ENCODE measurements at places on chromosomes 11 and 22. TPM values are rescaled to one million over a fixed set of nuclear protein-coding genes. Genes with fewer than 3 reads are reported as not detected.
A peak's percentile ranks its signal among the peaks of the same experiment; 100 is the strongest.

The OR52E8 gene
- not detected for total RNA-seq

The OR2D2 gene
- total RNA-seq: not detected

The ANGPTL5 gene
- total RNA-seq: 0.77 TPM

The FAM83F gene
- total RNA-seq: 6.6 TPM

The PAMR1 gene
- 7.0 TPM for total RNA-seq

The TYR gene
- total RNA-seq: not detected

The GRK3 gene
- 3.6 TPM for total RNA-seq

The BRSK2 gene
- 0.21 TPM for total RNA-seq

The TBCEL gene
- 26.7 TPM for total RNA-seq

The CNIH2 gene
- total RNA-seq: not detected

DNA sequence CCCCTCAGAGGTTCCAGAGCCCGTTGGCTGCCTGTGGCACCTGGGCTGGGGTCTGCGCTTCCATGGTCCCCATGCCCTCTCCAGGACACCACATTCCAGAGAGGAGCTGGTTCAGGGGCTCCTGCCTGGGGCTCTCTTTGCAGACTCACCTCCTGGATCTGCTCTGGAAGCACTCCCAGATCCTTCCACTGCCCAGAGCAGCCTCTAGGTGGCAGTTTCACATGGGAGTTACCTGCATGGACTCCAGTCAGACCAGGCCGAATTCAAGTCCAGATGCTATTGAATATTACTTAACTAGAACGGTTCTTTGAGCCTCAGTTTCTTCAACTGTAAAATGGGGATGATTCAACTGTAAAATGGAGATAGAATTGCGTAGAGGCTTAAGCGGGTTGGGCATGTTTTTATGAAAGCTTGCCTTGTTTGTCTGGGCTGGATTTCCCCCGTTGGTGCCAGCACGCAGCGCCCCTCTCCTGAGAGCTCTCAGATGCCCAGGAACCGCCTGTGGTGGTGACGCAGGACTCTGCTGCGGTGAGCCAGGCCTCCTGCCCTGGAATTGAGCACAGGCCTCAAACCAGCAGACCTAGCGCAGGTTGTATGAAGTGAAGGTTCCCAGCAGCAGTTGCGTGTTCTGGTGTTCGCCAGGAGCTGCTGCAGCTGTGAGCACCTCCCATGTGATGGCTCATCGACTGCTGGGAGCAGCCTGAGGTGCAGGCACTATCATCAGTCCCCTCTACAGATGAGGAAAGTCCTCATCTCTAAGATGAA is 44.2 kb downstream of the LMO1 start:
- no peak overlapping the region for H3K27ac ChIP-seq
- DNase-seq: peak; percentile 47
- H3K4me1 ChIP-seq: no peaks in the 10 kb centered on the region
- no peak overlapping the region for H3K4me3 ChIP-seq
- no peaks in the 10 kb centered on the region for H3K36me3 ChIP-seq
- H3K27me3 ChIP-seq: no peaks in the 10 kb centered on the region

- H3K27me3 ChIP-seq: no peaks in the 10 kb centered on the region
- H3K4me3 ChIP-seq: no peak overlapping the region
- peak; percentile 25 for DNase-seq
- no peak overlapping the region for H3K27ac ChIP-seq
- peaks cover 8% of the 10 kb centered on the region for H3K4me1 ChIP-seq
- no peaks in the 10 kb centered on the region for H3K36me3 ChIP-seq
Measured at GRCh38 chr22:39351689-39352214, 2.0 kb downstream of the SYNGR1 start.

DNA sequence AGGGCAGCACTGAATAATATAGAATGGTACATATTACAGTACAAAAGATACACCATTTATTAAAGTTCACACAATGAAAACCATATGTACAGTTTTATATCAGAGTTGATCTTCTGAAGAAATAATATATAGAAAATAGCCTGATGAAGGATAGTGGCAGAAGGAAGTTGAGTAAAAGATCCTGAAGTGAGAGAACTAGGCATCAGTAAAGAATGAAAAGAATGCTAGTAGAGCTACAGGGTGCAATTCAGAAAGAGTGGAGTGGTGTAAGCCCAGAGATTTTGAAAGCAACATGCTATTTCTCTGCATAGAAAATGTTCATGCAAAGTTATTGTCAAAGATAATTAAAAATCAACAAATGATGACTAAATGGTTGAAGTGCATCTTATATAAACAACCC is 1552.7 kb upstream of the TENM4 start:
- no peaks in the 10 kb centered on the region for H3K36me3 ChIP-seq
- no peaks in the 10 kb centered on the region for H3K27me3 ChIP-seq
- no peak overlapping the region for H3K4me3 ChIP-seq
- no peaks in the 10 kb centered on the region for H3K4me1 ChIP-seq
- H3K27ac ChIP-seq: no peak overlapping the region
- DNase-seq: no peak

GRCh38 chr11:19234231-19234817 is 6.4 kb downstream of the E2F8 start:
- peak overlapping the region; percentile 4 for H3K27ac ChIP-seq
- H3K27me3 ChIP-seq: no peaks in the 10 kb centered on the region
- H3K36me3 ChIP-seq: peaks cover 8% of the 10 kb centered on the region
- DNase-seq: no peak
- H3K4me1 ChIP-seq: peaks cover 20% of the 10 kb centered on the region

GRCh38 chr22:25383278-25383820 is 163.9 kb downstream of the CRYBB2 start:
- DNase-seq: no peak
- H3K27me3 ChIP-seq: no peaks in the 10 kb centered on the region
- no peak overlapping the region for H3K4me3 ChIP-seq
- no peak overlapping the region for H3K27ac ChIP-seq
- H3K4me1 ChIP-seq: peaks cover 20% of the 10 kb centered on the region
- H3K36me3 ChIP-seq: no peaks in the 10 kb centered on the region

DNA sequence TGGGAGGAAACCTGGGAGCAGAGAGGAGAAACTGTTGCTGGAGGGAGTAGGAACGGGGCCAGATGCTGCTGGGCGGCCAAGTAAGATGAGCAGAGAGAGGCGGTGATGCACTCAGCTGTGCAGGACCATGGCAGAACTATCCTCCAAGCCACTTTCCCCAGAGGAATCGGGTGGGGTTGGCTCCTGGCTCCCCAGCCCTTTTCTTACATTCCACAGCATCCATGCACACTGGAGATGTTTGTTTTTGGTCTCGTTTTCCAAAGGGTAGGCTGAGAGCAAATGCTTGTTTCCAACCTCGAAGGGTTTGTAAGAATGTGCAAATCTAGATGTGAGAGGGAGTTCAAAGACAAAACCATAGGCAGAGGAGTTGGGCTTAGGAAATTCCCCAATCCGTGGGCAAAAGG is 73.2 kb downstream of the DBX1 start:
- H3K4me3 ChIP-seq: no peak overlapping the region
- H3K27me3 ChIP-seq: no peaks in the 10 kb centered on the region
- no peak for DNase-seq
- H3K4me1 ChIP-seq: no peaks in the 10 kb centered on the region

DNA sequence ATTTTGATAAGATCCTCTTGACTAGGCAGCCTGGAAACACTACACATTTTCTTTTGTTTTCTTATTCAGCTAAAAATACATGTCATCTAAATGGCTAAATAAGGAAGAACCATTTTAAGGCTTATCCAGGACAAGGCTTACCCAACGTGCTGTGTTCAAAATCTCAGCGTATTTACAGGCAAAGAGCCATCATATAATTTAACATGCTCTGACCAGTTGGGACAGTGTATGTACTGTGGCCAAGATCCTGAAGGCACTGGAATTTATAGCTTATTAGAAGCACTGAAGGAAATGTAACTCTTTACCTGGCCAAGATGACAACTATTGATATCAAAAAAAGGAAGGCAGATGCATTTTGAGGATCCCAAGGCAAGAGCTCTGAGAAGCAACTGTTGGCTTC is 71.1 kb downstream of the PPFIBP2 start:
- DNase-seq: no peak
- H3K27ac ChIP-seq: no peak overlapping the region
- no peaks in the 10 kb centered on the region for H3K36me3 ChIP-seq
- no peak overlapping the region for H3K4me3 ChIP-seq
- no peaks in the 10 kb centered on the region for H3K27me3 ChIP-seq
- H3K4me1 ChIP-seq: peaks cover 2% of the 10 kb centered on the region

DNA sequence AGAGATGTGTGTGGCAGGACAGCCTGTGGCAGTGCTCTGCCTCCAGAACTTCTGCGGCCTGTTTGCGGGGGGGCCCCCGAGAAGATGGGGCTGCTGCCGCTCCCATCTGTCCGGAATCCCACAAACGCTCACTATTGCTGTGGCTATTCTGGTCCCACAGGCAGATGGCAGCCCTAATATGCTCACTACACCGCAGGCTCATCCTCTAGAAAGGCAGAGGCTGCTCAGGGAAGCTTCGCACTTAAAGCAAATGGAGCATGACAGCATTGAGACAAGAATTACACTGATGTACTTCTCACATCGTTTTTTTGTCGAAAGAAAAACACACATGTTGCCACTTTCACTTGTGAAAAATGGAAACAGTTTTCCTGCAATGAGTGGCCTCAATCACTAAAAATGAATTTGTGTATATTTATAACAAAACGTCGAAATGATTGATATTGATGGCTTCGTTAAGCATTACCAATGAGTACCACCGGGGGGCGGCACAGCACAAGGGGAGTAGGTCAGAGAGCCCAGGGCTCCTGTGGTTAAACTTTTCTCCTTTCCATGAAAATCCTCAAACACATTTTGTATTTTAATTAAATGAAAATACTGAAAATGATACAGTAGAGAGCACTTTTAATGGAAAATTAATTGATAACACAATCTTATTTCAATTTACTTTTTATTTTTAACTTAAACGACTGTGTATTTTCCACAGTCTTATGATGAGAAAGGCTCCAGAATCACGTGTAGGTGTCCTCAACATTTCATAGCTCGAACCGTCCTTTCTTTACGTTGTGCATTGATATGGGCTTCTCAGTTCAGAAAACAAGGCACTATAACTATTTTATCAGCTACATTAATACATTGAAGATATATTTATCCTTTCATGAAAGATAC is 69.1 kb downstream of the CTTN start:
- H3K27me3 ChIP-seq: peaks cover 1% of the 10 kb centered on the region
- no peaks in the 10 kb centered on the region for H3K36me3 ChIP-seq
- H3K27ac ChIP-seq: no peak overlapping the region
- no peak for DNase-seq

DNA sequence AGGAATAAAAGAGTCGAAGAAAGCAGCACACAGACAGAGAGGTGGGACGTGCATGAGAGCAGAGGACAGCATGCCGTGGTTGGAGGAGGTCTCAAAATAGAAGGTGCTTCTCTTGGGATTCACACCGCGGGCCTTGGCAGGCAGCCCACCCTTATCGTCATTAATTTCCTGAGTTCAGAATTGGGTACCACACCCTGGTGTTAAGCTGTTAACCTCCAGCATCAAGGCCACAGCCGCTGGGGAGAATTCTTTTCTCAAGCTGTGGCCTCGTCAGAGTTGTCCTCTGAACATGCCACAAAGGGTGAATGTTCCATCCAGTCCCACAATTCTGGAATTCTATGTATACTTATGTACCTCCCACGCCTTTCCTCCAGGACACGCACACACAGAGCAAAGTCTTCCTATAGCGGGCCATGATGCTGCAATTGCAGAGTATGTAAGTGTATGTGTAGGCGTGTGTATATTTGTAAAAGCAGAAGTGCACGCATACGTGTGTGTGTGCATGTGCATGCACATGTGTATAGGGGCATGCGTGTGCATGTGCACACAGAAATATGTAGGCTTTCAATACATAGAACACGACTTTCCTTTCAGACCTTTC is 39.0 kb downstream of the ADAMTS8 start:
- no peaks in the 10 kb centered on the region for H3K4me1 ChIP-seq
- no peak overlapping the region for H3K27ac ChIP-seq
- no peaks in the 10 kb centered on the region for H3K27me3 ChIP-seq
- H3K4me3 ChIP-seq: no peak overlapping the region
- peak; percentile 57 for DNase-seq

GRCh38 chr11:15490535-15490934 is 375.8 kb downstream of the INSC start:
- no peaks in the 10 kb centered on the region for H3K27me3 ChIP-seq
- no peak for DNase-seq
- H3K4me3 ChIP-seq: no peak overlapping the region

DNA sequence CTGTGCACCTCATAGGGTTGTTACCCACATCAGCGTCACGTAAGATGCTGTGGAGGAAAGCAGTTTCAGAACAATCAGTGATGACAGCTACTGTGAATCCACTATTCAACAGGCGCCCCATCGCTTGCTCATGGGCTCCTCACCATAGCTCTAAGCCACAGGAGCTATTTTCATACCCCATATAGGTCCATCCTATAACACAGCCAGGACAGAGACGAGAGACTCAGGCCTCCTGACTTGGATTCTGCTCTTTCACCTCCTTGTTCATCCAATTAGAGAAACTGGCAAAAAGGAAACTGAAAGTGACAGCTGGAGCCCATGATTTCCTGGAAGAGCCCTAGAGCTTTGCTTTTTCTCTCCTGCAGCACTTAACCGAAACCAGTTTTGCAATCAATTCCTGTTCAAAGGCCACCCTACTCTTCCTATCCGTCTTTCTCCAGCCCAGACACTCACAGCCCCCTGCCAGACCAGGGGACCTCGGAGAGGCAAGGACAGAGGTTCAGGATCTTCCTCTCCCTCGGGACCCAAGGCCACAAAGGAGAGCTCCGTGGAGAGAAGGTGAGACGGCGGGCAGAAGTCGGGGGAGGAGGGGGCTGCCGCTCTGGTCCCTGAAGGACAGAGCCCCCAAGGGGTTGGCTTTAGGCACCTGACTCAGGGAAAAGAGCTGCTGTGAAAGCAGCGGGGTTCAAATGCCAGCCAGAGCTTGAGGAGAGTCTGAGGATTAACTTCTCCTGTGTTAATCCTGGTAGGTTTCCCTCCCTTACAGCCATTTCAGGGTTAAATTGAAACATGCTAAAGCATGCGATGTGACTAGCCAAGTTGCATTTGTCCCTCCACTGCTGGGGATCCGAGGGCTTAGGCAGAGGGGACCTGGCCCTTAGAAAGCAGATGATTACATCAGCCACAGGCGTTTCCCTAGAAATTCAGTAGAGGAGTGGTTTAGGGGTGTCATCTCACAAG is at the start of gene APOL6:
APOL6 (plus strand) TSS at position 381 of the 960 bp plus-strand sequence. CDS start 7,980 bp downstream, outside the sequence.
- H3K4me1 ChIP-seq: peaks cover 26% of the 10 kb centered on the region
- no peaks in the 10 kb centered on the region for H3K27me3 ChIP-seq
- H3K27ac ChIP-seq: peak within 1 kb of the TSS; percentile 93
- peak within 1 kb of the TSS; percentile 67 for H3K4me3 ChIP-seq

GRCh38 chr11:78332174-78332866 is 85.3 kb downstream of the GAB2 start:
- DNase-seq: no peak
- no peaks in the 10 kb centered on the region for H3K27me3 ChIP-seq
- no peak overlapping the region for H3K4me3 ChIP-seq
- no peaks in the 10 kb centered on the region for H3K36me3 ChIP-seq
- H3K4me1 ChIP-seq: peaks cover 24% of the 10 kb centered on the region
